GM23248 (cell line): ENCODE measurements at places on chromosomes 2 and 18.

GRCh38 chr2:172408143-172408766, 19.1 kb upstream of the ITGA6 start:
- DNase-seq, result no peak

GRCh38 chr2:165450156-165450555, 19.3 kb upstream of the CSRNP3 start:
- DNase-seq, result no peak

- DNase-seq, result peak; percentile 21
Observed at GRCh38 chr2:164314148-164314547, 307.1 kb downstream of the GRB14 start.

GRCh38 chr18:64331419-64331818, 182.5 kb upstream of the LINC00305 start:
- no peak for DNase-seq

DNA sequence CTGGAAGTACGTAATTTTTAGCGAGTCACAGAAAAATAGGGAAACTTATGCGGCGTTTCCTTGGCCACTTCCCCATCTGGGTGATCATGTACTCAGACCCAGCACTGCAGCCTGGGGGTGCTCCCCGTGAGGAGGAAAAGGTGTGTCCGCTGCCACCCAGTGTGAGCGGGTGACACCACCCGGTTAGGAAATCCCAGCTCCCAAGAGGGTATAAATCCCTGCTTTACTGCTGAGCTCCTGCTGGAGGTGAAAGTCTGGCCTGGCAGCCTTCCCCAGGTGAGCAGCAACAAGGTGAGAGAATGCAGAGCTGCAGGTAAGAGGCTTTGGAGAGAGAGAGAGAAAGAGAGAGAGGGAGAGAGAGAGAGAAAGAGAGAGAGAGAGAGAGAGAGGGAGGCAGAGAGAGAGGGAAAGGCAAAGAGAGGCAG, at the start of gene IL1R2:
TSS of gene IL1R2 (plus strand) at position 240 of the 425 bp plus-strand sequence. CDS start 16,616 bp downstream, outside the sequence.
- no peak for DNase-seq

GRCh38 chr2:149536649-149537048, 50.9 kb downstream of the MMADHC start:
- DNase-seq, result no peak

GRCh38 chr2:231530099-231531011, at the start of gene NMUR1:
Gene NMUR1 (minus strand): TSS chr2:231530445. CDS start chr2:231530361, 84 bp downstream.
- DNase-seq, result peak; percentile 63

- peak; percentile 6 for DNase-seq
Observed at GRCh38 chr18:36700955-36701354, 127.8 kb downstream of the TPGS2 start.

DNA sequence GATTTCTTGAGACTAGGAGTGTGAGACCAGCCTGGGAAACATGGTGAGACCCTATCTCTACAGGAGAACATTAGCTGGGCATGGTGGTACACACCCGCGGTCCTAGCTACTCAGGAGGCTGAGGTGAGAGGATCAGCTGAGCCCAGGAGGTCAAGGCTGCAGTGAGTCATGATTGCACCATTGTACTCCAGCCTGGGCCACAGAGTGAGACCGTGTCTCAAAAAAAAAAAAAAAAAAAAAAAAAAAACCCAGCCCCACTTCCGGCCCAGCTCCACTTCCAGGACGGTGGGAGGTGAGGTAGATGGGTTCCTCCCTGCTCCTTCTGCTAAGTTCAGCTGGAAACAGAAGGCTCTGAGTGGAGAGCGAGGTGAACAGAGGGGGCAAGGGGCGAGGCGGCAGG, 41.4 kb upstream of the NFATC1 start:
- no peak for DNase-seq

GRCh38 chr2:165827016-165827920, 33.2 kb upstream of the GALNT3 start:
- no peak for DNase-seq

- no peak for DNase-seq
Observed at GRCh38 chr2:112189001-112189556, 50.9 kb downstream of the FBLN7 start.

GRCh38 chr18:3966642-3967358, 488.3 kb downstream of the DLGAP1 start:
- peak; percentile 59 for DNase-seq

- no peak for DNase-seq
Observed at GRCh38 chr2:11456251-11456650, 9.7 kb downstream of the E2F6 start.

DNA sequence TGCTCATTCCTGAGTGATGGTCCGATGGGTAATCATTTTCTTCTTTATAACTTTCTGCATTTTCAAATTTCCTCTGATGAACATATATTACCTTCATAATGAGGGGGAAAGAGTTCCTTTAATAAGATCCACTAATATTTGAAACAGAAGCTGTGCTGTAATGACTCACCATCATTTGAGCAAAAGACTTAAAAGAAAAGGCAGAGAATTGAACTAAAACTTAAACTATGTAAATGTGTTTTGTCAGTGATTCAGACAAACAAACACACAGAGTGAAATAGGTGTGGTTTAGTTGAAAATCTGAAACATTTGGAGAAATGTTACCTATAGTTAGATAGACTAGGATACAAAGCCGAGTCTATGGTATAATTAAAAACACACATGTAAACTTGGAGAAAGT, 209.6 kb downstream of the STK39 start:
- DNase-seq, result peak; percentile 13

DNA sequence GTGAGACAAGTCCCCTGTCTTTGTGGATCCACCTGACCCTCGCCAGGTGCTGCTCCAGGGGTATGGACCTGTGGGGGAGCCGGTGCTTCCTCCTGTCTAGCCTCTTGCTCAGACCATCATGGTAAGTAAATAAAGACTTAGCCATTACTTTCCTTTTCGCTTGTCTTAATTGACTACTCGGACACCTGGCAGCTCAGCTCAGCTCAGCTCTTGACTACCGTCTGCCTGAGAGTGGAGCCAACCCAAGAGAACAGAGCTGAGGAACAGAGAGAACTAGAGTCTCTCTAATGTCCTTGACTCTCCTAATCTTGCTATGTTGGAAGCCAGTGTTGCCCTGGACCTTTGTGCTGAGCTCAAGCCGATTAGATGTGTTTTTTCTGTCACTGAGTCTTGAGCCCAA, 170.3 kb upstream of the CXCR4 start:
- no peak for DNase-seq

GRCh38 chr2:177165061-177165583, 47.5 kb upstream of the HNRNPA3 start:
- DNase-seq, result peak; percentile 79

GRCh38 chr2:136232456-136233172, 114.7 kb upstream of the CXCR4 start:
- DNase-seq, result no peak

DNA sequence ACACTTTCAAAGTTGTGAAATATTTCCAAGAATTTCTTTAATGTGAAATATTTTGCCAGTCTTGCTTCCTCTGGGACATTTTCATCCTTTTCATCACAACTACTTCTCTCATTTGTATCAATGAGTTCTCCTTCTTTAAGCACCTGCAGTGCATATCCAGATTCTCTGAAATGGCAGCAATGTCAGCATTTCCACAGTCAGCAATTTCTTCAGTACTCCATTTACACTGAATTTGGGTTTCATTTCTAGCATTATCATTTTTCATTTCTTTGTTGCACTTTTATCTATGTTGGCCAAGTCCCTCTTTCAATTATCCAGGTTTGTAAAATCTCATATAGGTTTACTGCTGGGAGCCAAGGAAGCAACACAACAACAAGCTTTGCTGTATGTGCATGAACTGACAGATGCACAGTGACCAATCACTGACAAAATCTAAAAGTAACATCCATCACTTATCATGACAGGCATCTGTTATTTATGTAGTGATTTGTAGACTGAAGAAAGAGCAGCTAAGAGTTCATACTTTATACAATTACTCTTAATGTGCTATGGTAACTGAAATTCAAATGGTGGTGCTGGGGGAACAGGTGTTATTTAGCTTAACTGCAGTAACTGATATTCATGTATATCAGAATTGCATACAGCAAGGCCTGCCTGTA, 43.9 kb downstream of the SS18 start:
- DNase-seq, result no peak

DNA sequence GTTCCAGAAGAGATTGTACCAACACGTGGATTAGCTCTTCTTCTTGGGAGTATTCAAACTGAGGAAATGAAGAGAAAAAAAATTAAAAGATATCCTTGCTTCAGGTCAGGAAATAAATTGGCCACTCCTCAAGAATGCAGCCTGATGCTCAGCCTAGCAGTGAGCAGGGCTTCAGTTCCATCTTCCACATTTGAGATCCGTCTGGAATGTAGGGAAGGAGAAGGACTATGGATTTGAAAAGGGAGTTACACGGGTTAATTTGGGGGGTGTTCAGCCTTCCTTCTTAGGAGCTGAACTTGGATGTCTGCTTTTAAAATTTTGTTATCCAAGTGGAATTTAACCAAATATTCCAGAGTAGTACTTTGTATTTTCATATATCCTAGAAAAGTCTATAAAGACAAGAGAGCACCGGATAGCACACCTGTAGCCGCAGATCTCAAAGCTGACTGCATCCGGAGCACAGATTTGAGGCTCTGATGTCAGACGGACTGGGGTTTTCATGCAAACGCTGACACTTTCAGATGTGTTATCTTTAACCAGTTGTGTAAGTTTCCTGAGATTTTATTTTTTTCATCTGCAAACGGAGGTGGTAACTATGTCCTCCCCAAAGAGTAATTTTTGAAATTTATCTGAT, 99.3 kb downstream of the COPS8 start:
- no peak for DNase-seq

DNA sequence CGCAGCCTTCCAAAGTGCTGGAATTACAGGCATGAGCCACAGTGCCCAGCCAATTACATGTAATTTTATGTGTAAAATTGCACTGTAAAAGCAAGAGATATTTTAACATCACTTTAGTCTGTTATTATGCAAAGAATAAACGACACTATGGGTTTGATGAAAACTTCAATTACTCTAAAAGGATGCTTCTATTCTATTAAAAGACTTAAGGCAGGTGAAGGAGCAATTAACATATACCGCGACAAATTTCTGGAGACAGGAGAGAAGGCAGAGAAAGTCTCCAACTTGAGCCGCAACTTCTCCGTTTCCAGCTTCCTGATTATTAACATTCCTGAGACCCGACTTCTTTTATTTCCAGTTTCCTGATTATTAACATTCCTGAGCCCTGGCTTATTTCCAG, 53.7 kb downstream of the FAM210A start:
- DNase-seq, result no peak

DNA sequence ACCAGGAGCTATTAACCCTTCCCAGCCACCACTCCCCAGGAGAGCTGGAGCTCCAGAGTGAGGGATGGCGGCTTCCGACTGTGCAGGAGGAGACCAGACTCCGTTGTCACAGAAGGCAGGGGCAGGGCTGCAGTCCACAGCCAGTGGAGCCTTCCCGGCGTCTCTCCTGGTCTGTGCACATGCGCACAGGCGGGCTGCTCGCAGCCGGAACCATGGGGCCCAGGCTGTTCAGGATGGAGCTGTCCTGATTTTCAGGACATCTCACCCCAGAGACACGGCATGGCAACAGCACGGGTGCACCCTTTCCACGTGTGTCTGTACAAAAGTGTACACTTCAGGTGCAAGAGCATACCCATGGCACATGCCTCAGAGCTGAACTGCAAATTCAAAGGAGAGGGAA, 28.9 kb downstream of the EIPR1 start:
- DNase-seq, result peak; percentile 4

DNA sequence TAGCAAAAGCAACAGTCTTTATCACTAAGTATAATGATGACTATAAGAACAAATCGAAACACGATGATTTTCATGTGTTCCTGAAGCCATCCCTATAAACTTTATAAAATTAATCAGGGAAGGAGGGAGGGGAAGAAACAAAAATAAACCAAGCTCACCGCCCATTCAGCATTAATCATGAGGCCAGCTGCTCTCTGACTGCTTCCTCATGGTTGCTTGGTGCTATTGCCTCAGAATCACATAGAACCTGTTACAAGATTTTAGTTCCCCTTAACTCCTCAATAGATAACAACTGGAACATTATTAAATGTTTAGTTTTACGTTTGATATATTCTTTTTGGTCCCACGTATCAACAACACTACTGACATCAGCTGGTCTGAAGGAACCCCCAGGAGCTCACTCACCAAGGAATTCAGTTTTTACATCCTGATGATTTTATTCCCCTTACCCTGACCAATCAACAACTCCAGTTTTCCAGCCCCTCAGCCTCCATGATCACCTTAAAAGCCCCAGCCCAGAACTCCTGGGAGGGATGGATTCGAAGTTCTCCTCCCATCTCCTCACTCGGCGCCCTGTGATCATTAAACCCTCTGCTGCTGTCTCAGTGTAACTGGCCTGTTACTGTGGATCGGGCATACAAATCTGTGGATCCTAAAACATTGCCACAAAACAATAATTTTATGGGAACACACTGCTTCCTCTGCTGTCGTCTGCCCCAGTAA, 10.6 kb upstream of the HNRNPLL start:
- peak; percentile 39 for DNase-seq

GRCh38 chr2:183207110-183207509, 82.9 kb downstream of the NUP35 start:
- DNase-seq, result peak; percentile 23

- DNase-seq, result no peak
Observed at GRCh38 chr2:6881046-6881445, 3.5 kb downstream of the RSAD2 start.

DNA sequence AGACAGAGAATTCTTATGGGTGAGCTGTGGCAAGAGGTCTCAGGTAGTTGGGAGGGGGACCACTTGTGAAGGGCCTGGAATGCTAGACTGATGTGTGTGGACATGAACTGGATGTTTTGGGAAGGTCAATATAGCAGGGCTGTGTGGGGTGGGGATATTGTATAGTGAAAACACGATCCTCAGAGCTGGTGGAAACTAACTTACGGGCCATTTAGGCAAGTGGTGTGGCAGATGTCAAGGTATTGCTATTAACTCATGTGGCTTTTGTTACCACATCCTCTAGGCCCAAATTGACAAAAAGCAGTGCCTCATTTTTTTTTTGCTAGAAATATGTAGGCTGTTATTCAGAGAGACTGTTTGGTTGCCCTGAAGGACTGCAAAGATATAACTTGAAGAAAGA, 8.0 kb upstream of the GALNT1 start:
- no peak for DNase-seq

DNA sequence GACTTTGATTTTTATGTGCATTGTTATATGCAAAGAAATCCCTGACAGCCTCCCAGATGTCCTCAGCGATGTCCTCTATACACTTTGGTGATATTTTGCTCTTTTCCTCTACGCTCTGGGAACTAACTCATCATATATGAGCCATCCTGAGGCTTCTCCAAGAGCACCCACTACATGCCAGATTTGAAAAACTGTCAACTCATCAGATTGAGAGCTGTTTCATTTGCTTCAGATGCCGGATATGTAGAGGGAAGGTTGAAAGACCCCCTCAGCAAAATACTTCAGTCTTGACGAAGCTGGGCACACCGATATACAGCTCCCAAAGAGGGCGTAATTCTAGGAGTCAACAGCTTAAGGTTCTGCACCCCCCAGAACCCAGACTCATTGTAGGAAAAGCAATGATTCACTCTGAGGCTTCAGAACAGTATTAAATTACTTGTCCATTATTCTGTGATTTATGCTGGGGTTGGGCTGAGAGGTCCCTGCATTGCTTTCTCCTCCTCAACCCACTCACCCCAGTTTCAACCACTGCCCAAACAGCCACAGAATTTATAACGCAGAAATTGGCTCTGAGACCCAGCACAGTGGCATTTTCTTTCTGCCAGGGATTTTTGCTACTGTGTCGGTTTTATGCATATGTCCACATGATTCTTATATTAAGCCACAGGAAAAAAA, 341.8 kb downstream of the ALK start:
- DNase-seq, result no peak
